ENCODE measurements at places on chromosomes 4 and X. TPM values are rescaled to one million over a fixed set of nuclear protein-coding genes. Genes with fewer than 3 reads are reported as not detected.

The EMCN gene
- not detected for total RNA-seq

The TMA16 gene
- total RNA-seq, result 67.3 TPM

The HMX1 gene
- 0.26 TPM for total RNA-seq

DNA sequence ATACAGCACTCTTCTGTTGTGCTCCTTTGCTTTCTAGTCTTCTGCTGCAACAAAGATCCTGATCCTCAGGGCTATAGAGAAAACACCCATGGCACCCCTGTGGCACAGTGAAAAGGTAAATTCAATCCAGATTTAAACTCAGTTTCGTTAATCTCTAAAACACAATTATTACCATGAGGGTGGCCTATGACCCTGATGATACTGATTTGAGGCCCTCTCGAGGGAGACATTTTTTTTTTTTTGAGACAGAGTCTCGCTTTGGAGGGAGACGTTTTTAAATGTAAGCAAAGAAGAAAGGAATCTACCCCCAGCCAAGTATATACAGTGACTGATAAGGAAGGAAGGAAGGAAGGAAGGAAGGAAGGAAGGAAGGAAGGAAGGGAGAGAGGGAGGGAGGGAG lies 967.8 kb upstream of the DIAPH2 start:
- no peak for DNase-seq

DNA sequence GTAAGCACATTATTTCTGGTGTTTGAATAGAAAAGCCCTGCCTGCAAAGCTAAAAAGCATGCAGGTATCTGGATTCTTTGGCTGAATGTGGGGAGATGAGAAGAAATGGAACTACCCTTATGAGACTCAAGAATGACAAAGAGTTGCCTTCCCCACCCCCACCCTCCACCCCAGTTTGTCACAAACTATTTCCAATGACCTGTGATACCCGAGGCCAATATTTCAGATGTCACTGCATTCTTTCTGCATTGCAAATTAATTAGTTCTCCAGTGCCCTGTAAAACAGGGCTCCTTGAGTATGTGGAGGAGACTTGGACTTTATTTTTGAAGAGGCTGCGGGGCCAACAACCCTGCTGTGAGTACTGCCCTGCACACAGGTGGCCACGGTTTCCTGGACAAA lies 116.4 kb downstream of the ZNF827 start:
- no peak for DNase-seq

DNA sequence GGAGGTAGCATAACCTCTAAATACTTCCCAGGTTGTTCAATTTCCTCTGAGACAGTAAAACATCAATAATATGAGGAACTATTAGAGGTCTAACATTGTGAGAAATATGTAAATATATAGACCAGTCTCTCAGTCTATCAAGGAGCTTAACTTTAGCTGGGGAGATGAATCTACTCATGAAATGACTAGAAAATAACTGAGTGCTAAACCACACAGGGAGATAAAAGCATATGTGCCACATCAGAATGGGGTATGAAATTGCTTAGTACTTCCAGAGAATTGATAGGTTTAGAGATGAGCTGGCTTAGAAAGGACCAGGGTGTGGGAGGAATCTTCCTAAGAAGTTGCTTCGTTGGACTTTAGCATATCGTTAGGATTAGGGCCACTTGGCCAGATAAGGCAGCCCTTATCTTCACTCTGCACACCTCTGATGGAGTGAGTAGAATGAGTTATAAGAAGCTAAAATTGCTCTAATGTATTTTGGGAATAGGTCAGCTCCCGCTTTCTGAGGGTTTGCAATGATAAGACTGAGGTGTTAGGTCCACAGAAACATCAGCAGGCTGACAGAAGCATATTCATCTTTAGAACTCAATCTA lies 299.2 kb downstream of the UNC5C start:
- no peak for DNase-seq

- no peak for DNase-seq
Measured at GRCh38 chr4:53714236-53715140, 123.2 kb upstream of the LNX1 start.

DNA sequence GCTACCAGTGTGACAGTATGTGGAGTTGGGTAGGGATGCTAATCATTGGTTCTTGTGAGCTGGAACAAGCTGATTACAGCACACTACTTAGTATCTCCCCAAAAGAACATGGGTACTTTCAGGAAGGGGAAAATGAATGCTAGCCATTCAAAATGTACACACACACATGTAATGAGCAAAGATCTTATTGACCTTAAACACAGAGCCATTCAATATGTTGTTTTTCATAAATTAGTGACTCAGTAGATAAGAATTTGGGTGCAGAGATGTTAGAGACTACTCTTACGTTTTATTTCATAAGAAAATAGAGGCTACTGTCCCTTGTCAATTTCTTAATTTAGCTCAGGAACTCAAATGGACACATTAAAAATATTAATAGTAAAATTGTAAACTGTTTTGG lies 509.5 kb upstream of the ATOH1 start:
- DNase-seq, result no peak

GRCh38 chrX:2700405-2701320 lies 9.6 kb downstream of the CD99 start:
- DNase-seq, result no peak

GRCh38 chrX:150465881-150466775 lies 102.3 kb upstream of the MTM1 start:
- DNase-seq, result no peak

- no peak for DNase-seq
Measured at GRCh38 chr4:104964410-104965175, 182.1 kb upstream of the TET2 start.

- no peak for DNase-seq
Measured at GRCh38 chrX:3567686-3568085, 145.8 kb downstream of the PRKX start.

Measured in H1 (cell line).